Kidney (tissue), 22 donors: ENCODE measurements at places on chromosomes 5 and 9. TPM values are rescaled to one million over a fixed set of nuclear protein-coding genes. Genes with fewer than 3 reads are reported as not detected.

DNA sequence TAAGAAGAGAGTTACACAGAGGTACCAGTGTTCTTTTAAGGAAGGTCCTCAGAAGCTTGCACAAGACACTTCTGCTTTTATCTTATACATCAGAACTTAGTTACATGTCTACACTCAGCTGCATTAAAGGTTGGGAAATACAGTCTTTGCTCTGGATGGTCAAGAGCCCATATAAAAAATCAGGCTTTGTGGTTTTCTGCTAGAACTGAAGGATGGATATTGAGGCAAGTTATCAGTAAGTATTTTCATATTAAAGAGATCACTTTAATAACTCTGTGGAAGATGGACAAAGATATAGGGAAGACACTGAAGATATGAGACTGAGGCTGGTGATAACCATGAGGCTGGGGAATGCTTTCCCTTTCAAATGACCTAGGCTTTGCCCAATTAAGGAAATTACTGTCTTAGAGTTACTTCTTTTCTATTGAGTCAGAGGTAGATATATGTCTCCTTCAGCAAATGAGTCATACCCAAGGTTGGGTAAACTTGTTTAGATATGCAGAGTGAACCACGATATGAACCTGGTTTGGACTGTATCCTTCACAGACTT is 87.0 kb upstream of the TNC start:
- no peak for DNase-seq

- no peak for DNase-seq
Measured at GRCh38 chr9:113205861-113206260, 15.2 kb downstream of the FKBP15 start.

DNA sequence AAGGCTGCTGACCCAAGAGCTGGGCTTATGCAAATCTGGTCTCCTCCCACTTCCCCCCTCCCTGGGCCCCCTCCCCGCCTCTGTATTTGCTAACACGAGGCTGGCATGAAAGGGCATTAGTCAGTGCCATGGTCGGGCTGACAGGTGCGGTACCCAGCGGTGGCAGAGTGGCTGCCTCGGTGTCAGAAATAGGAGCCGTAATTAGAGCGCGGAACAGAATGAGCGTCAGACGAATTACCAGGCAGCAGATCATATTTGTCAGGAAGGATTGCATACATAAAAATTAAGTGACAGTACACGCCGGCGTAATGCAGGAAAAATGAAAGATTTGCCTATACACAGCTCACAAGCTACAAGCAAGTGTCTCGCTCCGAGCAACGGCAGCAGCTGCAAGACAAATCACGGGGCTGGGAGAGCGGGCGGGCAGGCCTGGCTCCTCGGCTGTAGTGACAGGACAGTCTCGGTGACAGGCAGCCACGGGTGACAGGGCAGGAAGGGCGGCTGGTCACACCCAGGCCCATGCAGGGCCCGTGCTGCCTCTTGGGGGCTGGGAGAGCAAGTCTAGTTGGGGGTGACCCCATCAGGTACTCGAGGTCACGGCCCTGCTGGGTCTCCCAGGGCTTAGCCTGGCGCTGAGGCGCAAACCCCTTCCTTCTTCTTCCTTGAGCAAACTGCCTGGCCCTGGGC is 72.4 kb downstream of the NEK6 start:
- no peak for DNase-seq

GRCh38 chr9:6811436-6811835 is 53.7 kb downstream of the KDM4C start:
- no peak for DNase-seq

GRCh38 chr9:18545636-18546360 is 71.8 kb downstream of the ADAMTSL1 start:
- no peak for DNase-seq

DNA sequence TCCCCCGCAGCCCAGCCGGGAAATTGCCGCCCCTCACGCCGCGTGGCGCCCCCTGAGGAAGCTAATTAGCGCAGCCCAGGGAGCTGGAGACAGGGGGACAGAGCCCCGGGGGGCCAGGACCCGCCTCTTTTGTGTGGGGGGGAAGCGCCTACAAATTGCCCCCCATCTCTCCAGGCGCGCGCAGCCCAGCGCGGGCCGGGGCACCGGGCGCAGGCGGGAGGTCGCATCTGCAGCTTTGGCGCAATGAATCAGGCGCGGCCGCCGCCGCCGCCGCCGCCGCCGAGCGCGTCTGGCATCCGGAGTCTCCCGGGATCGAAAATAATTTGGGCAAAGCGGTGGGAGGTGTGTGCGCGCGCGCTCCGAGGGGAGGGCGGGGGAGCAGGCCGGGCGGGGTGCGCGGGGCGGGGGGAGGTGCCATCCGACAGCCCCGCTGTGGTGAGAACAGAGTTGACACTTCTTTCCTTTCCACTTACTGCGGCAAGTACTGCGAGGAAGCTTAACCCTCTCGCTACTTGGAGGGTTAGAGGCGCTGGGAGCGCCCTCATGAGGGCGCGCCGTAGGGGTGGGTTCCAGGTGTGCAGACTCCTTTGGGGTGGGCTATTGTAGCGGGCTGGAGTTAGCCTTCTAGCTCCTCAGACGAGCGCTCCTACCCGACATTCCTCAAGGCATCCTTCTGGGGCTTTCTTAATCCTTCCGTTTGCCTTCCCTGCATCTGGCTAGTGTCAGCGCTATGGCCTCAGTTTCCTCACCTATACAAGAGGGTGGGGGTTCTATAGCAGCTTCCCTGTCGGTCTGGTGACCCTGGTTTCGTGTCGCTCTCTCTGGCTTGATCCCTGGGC is 63.1 kb downstream of the CXXC5 start:
- peak; percentile 91 for DNase-seq

- DNase-seq = no peak
Measured at GRCh38 chr9:34553511-34554021, 30.8 kb upstream of the ENHO start.

DNA sequence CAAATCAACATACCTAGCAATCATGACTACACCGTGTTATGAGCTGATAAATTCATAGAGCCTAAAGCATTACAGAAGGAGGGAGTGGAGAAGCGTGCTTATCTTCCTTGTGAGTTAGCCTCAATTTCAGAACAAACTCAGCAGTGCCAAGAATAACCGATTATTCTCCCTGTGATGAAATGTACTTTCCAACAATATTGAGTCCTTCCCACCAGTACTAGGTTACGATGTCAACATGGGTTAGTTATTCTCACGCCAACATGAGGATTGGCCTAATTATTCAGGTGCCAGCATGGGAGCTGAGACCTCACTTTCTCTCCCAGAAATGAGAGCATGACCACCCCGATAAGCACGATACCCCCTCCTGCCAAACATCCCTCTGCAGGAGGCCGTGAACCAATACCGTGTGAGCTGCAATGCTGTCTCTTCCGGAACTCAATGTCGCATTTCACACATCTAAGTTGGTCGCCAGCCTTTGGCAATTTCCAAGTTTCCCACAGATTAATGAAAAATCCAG is 193.7 kb downstream of the ENC1 start:
- DNase-seq = no peak

GRCh38 chr5:33513462-33514185 is 72.9 kb downstream of the TARS1 start:
- no peak for DNase-seq

- peak; percentile 43 for DNase-seq
Measured at GRCh38 chr5:111255169-111255568, 31.0 kb downstream of the CAMK4 start.

DNA sequence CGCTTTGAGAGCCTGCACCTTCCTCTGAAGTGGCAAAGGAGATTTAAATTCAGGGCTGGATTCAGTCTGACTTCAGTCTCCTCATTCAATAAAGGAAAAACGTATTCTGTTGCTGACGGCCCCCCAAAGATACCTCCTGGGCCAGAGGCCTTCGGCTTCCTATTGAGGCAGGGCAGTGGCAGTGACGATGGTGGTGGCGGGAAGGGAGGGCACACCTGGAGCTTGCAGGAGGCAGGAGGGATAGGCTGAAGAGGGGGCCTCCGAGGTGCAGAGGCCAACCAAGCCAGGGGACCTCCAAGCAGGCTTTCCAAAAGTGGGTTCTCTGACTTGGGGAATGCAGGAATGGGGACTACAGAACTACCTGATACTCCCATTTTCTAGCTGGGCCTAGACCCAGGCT is 15.9 kb downstream of the RNF44 start:
- DNase-seq = no peak

GRCh38 chr5:74310997-74311930 is 329.3 kb downstream of the ENC1 start:
- no peak for DNase-seq

- no peak for DNase-seq
Measured at GRCh38 chr9:101586651-101587050, 8.1 kb downstream of the PPP3R2 start.

- no peak for DNase-seq
Measured at GRCh38 chr5:51544031-51544785, 161.0 kb downstream of the ISL1 start.

DNA sequence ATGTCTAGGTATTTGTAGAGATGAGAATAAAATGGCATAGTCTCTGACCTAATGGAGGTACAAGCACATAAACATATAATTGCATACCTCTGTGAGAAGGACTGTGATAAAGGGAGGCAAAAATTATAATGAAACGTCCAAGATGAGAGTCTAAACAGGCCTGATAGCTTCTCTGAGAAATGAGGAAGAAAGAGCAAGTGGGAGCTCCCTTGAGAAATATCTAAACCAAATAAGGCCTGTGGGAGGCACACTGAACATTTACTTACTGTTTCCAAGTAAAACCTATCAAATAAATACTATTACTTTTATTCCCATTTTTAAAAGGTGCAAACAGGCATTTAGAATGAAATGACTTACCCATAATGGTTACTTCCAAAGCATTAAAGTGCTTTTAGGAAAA is 125.6 kb upstream of the PAPPA start:
- DNase-seq = no peak

DNA sequence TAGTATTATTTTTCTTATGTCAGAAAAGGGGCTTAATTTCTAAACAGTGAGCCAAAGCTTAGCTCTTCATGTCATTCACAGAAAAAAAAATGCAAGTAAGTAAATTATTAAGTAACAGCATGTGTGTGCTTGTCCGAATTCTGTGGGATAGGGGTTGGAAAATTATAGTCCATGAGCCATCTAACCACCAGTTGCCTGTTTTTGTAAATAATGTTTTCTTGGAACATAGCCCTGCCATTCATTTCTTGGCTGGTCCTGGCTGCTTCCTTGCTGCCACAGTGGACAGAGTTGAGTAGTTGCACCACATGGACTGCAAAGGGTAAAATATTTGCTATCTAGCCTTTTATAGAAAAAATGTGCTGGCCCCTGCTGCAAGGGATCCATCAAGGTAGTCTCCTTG is 513.7 kb upstream of the WWC1 start:
- no peak for DNase-seq

GRCh38 chr5:123476731-123477130 is 35.2 kb upstream of the CSNK1G3 start:
- DNase-seq = no peak

GRCh38 chr5:159878988-159879471 is 37.3 kb upstream of the ADRA1B start:
- peak; percentile 64 for DNase-seq

- no peak for DNase-seq
Measured at GRCh38 chr9:114969269-114969668, 38.9 kb upstream of the TNFSF8 start.

- DNase-seq = no peak
Measured at GRCh38 chr5:133257977-133258376, 206.2 kb downstream of the HSPA4 start.

- DNase-seq = no peak
Measured at GRCh38 chr5:22319798-22320197, 533.3 kb downstream of the CDH12 start.

The FST gene
- polyA plus RNA-seq = 0.45 TPM

The SPATA31E1 gene
- polyA plus RNA-seq = not detected

The PDE4D gene
- polyA plus RNA-seq = 9.2 TPM

The TMEM171 gene
- polyA plus RNA-seq = 17.7 TPM

The SLC9A3 gene
- 36.9 TPM for polyA plus RNA-seq

The AFF4 gene
- 8.8 TPM for polyA plus RNA-seq

The RASEF gene
- polyA plus RNA-seq = 2.2 TPM

The ZNF300 gene
- polyA plus RNA-seq = 4.0 TPM

The LOX gene
- 3.4 TPM for polyA plus RNA-seq

The OTP gene
- polyA plus RNA-seq = not detected

The TAS2R1 gene
- polyA plus RNA-seq = not detected

The IFNB1 gene
- polyA plus RNA-seq = not detected

The SLC6A19 gene
- 69.3 TPM for polyA plus RNA-seq

The PCDHGA2 gene
- polyA plus RNA-seq = 0.73 TPM

The GPR150 gene
- polyA plus RNA-seq = 0.19 TPM

The SLC23A1 gene
- 31.9 TPM for polyA plus RNA-seq
